Cortex of kidney (tissue), 1 donor: ENCODE measurements at places on chromosomes 4 and X.

DNA sequence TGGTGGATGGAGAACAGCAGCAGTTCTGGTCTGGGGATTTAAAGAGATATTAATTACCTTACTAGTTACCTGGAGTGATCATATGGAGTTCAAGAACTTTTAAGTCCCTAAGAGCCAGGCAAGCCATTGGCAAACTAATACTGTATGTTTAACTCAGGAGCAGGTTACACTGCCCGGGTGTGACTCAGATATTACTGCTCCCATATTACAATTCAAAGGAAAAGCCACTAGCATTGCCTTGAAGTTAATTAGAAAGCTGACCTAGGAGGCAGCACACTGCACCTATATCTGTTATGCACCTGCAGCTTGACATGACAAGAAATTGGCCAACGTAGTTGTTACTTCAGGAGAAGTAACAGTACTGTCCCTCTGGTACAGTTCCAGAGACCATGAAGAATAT, 47.2 kb downstream of the GRK4 start:
- DNase-seq = no peak

DNA sequence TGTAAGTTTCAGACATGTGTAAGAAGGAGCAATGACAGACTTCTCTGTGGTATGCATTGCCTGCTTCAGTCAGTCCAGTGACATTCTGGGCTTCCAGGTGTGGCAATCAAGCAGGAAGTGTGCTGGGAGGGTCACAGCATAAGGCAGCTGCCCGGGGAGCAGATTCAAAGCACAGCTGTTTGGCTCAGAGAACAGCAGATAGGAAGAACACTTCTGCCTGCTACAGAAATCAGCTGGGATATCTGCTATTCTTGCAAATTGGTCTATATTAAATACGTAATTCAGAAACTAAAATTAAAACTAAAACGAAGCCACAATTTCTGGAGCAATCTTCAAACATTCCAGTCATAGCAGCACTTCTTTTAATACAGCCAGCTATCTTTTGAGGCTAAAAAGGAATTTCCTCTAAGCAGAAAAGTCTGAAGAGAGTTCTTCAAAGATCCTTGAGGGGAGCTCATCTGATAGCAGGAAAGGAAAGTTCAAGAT, 47.5 kb upstream of the GALNT7 start:
- DNase-seq = no peak

- DNase-seq = no peak
These were observed 89.2 kb upstream of the JADE1 start for GRCh38 chr4:128720270-128720669.

GRCh38 chr4:13344216-13344615, 139.9 kb downstream of the RAB28 start:
- DNase-seq = no peak

DNA sequence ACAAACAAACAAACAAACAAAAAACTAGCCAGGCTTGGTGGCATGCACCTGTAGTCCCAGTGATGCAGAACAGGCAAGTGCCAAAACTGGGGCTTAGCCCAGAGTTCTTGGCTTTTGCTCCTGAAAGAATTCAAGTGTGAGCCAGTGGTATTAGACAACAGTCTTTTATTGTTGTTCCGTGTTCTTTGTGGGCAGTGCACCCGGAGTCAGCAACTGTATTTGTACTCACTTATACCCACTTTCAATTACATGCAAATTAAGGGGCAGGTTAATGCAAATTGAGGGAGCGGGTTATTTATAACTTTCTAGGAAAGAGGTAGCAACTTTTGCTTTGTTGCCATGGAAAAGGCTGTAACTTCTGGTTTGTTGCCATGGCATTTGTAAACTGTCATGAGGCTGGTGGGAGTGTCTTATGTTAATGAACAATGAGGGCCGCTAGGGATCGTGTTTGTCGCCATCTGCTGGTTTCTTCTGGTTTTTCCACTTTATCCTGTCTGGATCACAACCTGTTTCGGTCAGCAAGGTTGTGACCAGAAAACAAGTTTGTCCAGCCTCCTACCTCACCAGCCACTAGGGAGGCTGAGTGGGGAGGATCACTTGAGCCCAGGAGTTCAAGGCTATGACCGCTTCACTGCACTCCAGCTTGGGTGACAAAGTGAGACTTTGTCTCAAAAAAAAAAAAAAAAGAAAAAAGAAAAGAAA, 88.8 kb upstream of the ESX1 start:
- DNase-seq = no peak

GRCh38 chr4:65777270-65777669, 107.0 kb upstream of the EPHA5 start:
- DNase-seq = no peak

DNA sequence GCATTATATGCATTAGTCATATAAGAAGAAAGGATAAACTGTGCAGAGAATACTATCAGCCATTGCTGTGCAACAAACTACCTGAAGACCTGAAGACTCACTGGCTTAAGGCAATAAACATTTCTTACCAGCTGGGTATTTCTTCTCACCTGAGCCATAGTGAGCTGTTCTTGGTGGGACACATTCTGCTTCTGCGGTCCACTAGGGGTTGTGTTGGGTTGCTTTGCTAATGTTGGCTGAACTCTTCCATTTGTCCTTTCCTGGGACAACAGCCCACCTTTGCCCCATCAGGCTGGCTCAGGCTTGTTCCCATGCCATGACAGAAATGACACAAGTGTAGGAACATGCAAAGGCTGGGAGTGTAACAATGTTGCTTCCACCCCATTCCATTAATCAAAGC, 388.6 kb downstream of the PCDH7 start:
- no peak for DNase-seq

GRCh38 chr4:17153572-17153971, 255.1 kb upstream of the LDB2 start:
- no peak for DNase-seq

- no peak for DNase-seq
These were observed 215.3 kb upstream of the TTC29 start for GRCh38 chr4:147160908-147161513.

DNA sequence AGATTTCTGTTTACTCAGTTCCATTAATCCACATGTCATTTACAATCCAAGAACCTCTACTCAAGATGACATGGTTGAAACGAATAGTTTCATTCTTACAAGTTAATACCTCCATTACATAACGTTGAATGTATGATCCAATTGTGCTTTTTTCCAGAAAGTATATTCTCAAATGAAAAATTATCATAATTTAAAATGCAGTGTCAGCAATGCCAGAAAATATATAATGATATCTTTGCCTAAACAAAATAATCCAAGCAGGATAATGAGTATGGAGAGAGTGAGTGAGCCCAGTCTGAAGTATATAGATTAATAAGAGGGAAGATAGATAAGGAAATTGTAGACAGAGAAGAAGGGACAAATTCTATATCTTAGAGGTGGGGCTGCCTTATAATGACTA, 505.0 kb downstream of the CENPC start:
- DNase-seq = no peak

DNA sequence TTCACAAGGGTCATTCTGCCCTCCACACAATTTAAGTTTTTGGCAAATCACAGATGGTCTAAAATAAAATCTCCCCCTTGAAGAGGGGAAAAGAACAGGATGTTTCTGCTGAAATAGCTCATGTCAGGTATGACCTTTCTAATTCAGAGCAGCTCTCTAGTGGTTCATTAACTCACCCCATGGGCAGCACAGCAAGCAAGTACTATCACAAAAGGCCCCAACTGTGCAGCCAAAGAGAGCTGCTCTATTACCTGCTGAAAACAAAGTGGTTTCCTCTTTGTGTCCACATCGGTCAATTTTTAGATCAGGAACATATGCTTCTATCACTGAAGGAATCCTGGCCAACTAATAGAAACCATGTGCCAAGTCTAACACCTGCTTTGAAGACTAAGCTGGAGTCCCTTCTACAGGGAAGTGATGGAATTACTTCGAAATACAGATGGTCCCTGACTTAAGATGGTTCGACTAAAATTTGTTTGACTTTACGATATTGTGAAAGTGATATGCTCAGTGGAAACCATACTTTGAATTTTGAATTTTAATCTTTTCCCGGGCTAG, 164.3 kb downstream of the ENOX2 start:
- no peak for DNase-seq

GRCh38 chr4:184293552-184293951, 75.9 kb upstream of the ENPP6 start:
- no peak for DNase-seq

DNA sequence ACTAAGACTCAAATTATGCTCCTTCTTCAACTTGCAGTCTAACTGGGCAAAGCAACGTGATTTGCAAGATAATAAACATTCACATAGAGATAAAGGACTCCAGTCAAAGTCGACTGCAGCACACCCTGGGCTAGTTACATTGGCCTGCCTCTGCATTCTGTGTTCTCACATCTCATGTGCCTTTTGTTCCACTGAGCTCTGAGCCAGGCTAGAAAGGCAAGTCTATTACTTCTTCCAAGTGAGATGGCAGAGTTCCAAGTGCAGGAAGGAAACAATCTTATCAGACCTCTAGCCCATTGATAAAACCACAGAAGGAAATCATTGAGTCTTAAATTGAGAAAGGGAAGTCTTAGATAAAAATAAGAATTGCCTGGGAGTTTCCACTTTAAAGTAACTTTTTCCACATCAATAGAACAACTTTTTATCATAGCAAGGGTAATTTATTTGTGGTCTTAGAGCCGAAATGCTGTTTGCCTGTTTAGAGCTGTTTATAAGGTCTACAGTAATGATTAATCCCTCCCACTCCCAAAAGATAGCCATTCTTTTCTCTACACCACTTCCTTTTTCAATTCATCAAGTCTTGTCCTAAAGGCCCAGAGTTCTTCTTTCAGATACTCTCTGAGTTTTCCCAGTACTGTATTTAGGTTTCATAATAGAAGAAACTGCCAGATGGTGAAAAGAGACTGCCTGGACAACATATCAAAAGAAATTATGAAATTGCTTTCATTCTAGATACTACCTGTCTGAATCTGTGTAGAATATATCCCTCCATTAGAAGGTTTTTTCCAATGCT, 200.2 kb downstream of the GUCY2F start:
- DNase-seq = no peak

DNA sequence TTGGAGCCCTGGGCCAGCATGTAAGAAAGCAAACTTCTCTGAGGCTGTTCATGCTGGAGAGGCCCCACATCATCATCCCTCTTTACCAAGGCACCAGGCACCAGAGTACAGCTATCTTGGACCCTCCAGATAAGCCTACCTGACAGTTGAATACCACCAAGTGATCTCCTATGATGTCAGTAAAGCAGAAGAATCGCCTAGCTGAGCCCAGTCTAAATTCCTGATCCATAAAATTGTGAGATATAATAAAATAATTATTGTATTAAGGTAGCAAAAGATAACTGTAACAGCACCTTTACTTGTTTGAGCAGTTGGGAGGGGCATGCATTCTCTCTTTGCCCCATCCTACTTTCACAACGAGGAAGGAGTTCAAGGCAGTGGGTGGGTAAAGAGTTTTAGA, 2.9 kb upstream of the UCP1 start:
- no peak for DNase-seq

GRCh38 chr4:106367072-106367471, 1.5 kb downstream of the GIMD1 start:
- DNase-seq = no peak

DNA sequence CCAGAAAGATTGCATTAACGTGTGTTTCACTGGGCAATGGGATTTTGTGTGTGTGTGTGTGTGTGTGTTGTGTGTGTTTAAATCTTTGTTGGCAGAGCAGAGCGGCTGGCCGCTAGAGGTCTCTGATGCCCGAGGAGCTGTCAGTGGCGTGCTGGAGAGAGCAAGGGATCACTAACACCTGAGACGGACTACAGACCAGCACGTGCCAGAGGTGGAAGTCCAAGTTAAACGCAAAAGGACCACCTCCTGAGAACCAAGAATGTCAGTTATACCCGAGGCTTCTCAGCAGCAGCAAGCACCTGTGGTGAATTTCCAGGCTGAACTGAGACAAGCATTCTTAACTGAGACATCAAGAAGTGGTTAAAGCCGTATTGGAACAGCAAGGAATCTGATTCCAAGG, 9.0 kb upstream of the SLC25A14 start:
- DNase-seq = no peak

DNA sequence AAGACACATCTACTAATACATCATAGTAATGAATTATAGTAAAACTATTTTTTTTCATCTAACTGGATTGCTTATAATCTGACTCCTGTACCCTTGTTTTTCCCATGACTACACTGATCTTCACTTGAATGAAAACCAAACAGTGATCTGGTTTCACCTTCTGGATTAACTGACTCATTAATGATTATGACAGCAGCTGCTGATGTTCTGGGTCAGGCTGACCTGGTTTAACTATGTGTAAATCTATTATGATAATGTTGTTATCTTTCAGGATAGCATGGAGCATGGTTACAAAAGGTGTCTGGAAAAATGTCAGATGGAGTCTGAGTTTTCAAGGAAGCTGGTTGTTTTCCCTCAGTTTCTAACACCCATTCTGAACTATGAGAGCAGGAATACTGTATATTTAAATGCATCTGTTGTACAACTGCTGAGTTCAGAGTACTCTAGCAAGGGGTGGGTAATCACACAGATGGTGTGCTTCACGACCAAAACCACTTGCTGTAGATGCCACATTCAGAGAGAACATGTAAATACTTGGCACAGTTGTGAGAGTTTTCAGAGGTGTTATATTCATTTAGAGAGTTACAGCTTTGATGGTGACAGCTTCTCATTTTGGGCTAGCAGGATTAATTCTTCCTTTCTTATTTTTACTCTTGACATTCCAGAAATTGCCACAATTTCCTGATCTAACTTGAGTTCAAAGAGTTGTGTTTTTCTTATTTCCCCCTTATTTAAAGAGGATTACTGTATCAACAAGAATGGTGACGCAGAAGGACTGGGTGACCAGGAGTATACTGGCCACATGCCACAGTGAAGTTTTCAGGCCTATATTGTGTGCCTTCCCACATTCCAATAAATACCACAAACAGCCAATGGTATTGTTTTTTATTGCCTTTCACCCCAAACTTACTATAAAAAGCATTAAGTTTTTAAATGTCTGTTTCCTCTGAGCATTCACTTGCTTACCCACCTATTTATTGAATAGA, 249.7 kb upstream of the TET2 start:
- DNase-seq = no peak

DNA sequence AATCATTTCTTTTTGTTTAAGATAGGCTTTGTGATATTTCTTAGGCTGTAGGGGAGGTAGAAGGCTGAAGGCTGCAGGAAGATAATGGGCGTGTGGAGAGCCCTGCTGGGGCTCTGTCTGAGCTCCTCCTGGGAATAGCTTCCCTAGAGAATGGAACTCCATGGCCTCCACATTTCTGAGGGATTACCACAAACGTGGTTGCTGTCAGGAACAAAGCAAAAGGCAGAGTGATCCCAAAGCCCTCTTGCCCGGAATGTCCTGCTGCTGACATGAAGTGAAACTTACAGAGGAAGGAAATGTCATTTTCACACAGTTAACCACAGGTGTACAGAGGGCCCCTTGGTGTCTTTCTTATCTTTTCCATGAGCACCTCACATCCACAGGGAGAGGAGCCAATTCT, 89.3 kb downstream of the DDIT4L start:
- no peak for DNase-seq
